Trophoblast cell (in vitro differentiated cells and primary cell): ENCODE measurements at places on chromosomes 6 and 20.

GRCh38 chr6:44006123-44006871 lies 121.0 kb downstream of the MRPL14 start:
- DNase-seq = no peak

GRCh38 chr6:40299681-40300080 lies 287.5 kb downstream of the LRFN2 start:
- DNase-seq = no peak

DNA sequence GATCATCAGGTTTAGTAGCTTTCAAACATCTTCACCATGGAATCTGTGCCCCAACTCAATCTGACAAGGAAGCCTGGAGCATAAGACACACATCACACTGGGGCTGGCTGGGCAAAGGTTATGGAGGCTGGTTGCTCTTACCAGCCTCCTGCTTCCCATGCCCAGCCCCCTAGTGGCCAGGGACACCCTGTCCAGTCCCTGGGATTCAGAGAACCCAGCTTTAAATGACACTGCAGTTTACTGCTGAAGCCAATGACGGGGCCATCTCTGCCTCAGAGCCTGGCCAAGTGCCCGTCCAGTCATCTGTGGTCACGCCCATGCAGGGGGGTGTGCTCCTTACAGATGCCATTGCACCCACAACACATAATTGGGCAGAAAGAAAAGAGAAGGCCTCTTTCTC lies 272.9 kb downstream of the SMOC2 start:
- peak; percentile 39 for DNase-seq

- no peak for DNase-seq
Observed at GRCh38 chr6:168221000-168221399, 98.6 kb downstream of the DACT2 start.

GRCh38 chr20:475463-476357 lies 13.4 kb upstream of the TBC1D20 start:
- peak; percentile 83 for DNase-seq

DNA sequence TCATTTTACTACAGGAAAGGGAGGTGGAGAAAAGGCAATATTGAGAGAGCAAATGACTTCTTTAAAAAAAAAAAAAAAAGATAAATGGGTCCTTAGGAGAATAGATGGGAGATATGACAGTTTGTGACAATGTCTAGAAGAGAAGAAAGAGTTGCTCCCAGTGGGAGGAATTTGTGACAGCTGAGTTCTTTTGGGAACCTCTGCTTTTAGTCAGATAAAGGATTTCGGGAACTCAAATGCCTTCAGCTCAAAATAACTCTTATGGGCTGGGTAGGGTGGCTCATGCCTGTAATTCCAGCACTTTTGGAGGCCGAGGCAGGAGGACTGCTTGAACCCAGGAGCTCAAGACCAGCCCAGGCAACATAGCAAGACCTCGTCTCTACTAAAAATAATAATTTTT lies 13.1 kb downstream of the TPD52L1 start:
- DNase-seq = no peak

DNA sequence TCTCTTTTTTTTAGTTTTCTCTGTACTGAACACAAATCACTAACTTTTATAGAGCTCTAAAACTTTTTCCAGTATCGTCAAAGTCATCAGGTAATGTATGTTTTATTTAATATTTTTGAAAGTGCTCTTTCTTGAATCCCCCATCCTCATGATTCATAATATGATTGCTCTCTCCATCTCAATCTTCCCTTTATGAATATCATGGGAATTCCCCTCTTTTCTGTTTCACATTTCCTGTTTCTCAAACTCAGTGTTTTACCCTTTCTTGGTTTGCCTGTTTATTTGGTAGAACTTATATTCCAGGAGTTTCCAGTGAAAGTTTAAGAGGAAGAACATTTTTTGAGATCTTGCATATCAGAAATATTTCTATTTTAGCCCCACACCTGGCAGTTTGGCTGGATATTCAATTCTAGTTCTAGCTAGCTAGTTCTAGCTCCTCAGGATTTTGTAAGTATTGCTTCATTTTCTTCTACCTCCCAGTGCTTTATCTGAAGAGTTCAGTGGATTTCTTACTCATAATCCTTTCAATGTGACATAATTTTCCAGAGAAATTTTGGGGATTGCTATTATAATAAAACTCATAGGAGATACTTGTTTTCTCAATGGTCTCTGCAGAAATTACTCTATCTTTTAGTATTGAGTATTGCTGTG lies 6.1 kb upstream of the C6orf58 start:
- no peak for DNase-seq

- DNase-seq = no peak
Observed at GRCh38 chr6:53691252-53691651, 25.7 kb upstream of the KLHL31 start.

GRCh38 chr6:67952121-67952520 lies 683.0 kb upstream of the ADGRB3 start:
- DNase-seq = peak; percentile 6

GRCh38 chr6:150527100-150527499 lies 72.6 kb upstream of the PLEKHG1 start:
- no peak for DNase-seq

- peak; percentile 57 for DNase-seq
Observed at GRCh38 chr6:47490676-47491075, 13.1 kb downstream of the CD2AP start.

DNA sequence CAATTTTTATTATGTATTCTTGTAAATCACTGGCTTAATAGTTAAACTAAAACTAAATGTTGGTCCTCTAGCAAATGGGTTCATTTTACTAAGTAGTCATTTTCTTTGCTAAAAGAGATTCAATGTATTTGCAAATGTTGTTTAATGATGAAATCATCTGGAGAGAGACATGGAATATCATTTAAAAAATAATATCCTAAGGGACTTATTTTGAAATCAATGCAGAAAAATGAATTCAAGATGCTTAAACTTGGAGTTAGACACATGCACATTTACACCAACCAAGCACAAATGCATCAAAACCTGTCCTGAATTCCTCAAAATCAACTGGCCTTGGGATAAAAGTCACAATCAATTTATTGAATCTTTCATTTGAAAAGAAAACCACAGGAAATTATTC lies 165.0 kb upstream of the RNF217 start:
- DNase-seq = no peak

DNA sequence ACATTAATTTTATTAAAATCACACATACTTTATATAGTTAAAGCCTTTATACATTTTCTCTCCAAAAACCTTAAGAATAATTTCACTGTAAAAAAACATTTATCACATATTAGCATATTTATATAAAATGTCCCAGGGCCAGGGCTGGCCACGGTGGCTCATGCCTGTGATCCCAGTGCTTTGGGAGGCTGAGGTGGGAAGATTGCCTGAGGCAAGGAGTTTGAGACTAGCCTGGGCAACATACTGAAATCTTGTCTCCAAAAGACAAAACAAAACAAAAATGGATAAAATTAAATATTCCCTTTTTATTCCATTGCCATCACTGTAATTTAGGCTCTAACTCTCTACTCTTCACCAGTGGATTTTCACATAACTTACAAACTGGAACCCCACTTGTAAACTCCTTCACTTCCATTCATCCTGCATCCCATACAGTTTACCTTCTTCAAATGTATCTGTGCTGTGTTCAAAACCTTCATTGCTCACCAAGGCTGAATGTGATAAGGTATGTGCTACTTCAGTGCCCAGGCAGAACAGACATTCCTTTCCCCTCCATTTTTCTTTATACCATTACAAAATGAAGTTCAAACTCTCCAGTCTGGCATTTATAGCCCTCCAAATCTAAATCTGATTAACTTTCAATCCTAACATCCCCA lies 42.9 kb upstream of the PIM1 start:
- DNase-seq = peak; percentile 74

DNA sequence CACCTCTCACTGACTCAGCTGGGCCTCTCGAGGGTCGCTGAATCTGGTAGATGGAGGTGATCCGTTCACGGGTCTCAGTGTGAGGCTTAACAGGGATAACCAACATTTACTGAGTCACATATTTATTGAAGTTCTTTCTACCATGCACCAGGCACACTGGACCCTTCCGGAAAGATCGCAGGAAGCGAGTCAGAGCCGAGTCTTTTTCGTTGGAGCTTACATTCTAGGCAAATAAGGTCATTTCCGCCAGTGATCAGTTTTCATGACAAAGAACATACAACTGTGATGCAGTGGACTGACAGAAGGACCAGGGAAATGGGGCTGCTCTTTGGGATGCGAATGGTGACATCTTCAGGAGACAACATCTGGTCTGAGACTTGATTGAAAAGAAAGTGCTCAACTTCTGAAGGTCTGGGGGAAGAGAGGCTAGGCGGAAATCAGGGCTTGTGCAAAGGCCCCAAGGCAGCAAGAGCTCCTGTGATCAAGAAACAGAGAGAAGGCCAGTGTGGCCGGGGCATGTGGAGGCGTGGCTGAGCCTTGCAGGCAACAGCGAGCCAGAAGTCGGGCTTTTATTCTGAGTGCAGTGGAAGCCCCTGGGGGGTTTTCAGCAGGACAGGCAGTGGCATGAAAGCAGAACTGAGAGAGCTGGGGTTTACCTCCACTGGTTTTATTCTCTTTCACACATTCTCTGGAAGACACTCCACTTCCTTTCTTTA lies 56.7 kb downstream of the APCDD1L start:
- DNase-seq = no peak

- DNase-seq = peak; percentile 6
Observed at GRCh38 chr6:110475066-110475653, 1.3 kb downstream of the SLC22A16 start.

DNA sequence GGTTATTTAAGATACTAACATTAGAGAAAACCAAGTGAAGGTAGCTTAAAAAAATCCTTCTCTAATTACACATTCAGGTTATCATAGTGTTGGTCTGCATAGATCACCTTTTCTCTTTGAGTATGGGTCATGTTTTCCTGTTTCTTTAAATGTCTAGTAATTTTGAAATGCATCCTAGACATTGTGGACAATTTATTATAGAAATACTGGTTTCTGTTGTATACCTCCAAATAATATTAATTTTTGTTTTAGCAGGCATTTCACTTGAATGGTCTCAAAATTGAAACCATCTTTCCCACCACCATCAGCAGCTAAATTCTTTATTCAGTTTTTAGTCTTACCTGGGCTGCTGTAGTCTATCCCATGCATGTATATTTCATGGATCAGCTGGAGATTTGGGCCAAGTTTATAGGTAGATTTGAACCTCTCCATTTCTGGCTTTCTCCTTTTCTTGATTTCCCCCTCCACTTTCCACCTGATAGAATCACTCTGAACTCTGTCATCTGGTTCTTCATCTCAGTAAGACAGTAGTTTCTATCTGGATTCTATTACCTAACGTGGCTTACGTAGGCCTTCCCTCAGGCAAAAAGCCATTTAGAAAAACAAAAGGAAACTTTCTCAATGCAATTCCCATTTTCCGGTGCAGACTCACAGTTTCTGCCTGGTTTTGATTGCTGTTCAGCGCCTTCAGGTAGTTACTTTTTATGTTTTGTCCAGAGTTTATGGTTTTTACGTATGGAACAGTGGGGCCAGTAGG lies 52.3 kb downstream of the ZFAND3 start:
- DNase-seq = peak; percentile 86

DNA sequence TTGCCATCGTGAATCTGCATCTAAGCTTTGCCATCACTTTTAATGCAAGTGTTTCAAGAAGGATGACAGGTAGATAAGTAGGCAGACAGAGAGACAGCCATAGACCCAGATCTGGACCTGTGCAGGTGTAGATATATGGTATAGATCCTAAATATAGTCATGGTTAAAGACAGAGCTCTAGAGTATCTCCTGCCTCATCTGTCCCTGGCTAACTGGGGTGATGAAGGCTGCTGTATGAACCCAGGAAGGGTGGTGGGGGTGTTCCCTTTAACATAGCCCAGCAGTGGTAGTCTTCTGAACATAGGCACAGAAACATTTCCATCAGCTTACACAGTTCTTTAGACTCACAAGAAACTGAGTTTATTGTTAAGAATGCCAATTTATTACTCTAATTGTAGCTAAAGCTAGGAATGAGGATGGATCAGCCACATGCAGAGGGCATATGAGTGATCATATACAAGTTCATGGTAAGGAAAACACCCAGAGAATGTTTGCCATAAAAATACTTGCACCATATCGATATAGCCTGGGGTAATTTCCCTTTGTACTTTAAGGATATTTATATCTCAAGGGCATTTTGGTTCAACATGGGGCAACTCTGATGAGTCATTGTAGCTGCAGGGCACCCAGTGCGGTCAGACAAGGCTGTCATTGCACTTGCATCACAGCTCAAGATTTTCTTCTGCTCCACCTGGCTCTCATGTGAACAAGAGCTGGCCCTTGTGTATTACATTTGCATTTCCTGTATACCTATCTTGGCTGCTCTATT lies 587.2 kb downstream of the EPM2A start:
- DNase-seq = peak; percentile 96

- DNase-seq = no peak
Observed at GRCh38 chr6:168380956-168381605, 59.9 kb upstream of the SMOC2 start.

DNA sequence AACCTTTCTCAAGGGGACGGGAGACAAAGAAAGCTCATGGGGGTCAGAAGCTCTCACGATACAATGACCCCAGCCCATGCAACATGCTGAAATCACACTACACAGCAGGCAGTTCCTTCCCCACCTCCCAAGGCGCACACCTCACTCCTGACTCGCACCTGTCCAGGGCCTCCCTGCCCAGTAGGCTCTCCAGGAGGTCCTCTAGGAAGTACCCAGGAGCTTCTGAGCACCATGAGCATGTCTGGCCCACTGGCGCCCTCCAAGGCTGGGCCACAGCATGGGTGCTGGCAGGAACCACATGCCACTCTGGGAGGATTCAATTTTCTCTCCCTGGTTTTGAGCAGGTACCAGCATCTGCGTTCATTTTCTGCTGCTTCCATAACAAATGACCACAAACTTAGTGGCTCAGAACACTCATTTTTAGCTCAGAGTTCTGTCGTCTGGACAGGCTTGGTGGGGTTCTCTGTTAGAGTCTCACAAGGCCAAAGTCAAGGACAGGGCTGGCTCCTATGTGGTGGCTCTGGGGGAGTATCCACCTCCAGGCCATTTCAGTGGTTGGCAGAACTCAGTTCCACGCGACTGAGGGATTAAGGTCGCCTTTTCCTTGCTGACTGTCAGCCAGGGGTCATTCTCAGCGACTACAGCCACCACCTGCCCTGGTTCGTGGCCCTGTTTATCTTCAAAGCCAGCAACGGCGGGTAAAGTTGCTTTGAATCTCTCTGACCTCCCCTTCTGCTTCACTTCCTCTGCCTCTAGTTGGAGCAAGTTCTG lies 32.7 kb downstream of the ACSS1 start:
- DNase-seq = no peak

DNA sequence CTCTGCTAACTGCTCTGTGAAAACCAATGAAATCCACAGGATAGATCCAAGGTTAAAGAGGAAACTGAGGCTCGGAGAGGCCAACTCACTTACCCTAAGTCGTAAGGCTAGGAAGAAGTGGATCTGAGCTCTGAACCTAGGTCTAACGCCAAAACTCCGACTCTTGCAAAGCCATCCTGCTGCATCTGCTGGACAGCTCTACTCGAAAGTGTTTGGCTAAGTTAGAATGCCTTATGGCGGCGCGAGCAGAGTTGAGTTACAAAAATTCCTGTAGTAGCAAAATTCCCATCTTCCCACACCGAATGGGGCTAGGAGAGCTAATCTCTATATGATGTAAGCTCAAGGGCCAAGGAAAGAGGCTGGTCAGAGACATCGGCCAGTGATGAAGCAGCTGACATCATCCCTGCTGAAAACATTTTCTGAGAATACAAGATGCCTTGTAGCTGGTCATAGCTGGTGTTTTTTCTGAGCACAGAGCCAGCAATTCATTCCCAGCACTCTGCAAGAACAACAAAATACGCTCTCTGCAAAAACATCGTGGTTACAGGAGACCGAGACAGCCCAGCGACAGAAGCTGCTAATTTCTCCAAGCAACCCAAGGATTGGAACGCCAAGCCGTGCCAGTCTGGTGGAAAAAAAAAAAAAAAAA lies 1.8 kb downstream of the SPATA2 start:
- DNase-seq = no peak
